ENCODE measurements at places on chromosomes 2 and 18. TPM values are rescaled to one million over a fixed set of nuclear protein-coding genes. Genes with fewer than 3 reads are reported as not detected.

Gene EIF4E2
- 101 TPM for total RNA-seq

Gene GREB1
- total RNA-seq: 2.2 TPM

Gene POLR1B
- total RNA-seq: 12.5 TPM

Gene GNAL
- total RNA-seq: 0.15 TPM

Gene TMEM237
- 31.9 TPM for total RNA-seq

Data from smooth muscle cell of trachea (primary cell).